ENCODE measurements at places on chromosomes 13 and 19.

- no peak for DNase-seq
Observed at GRCh38 chr19:58553799-58554493, 959 bp downstream of the CHMP2A start.

DNA sequence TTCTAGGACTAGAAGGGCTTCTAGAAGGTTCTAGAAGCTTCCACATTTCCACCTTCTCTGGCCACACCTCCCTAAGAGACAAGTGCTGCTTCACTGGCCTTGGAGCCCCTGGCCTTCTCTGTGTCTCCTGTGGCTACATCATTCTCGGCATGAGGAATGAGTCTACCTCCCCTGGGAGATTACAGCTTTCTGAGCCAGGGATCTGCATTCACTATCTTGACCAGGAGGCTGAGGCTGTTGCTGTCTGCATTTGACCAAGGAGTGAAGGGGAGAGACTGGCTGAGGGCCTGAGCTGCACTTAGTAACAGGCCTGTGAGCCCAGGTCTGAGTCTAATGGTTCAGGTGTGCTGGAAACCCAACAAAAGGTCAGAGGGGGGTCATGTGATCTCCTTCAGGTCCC is 5.3 kb downstream of the CPAMD8 start:
- DNase-seq: no peak

DNA sequence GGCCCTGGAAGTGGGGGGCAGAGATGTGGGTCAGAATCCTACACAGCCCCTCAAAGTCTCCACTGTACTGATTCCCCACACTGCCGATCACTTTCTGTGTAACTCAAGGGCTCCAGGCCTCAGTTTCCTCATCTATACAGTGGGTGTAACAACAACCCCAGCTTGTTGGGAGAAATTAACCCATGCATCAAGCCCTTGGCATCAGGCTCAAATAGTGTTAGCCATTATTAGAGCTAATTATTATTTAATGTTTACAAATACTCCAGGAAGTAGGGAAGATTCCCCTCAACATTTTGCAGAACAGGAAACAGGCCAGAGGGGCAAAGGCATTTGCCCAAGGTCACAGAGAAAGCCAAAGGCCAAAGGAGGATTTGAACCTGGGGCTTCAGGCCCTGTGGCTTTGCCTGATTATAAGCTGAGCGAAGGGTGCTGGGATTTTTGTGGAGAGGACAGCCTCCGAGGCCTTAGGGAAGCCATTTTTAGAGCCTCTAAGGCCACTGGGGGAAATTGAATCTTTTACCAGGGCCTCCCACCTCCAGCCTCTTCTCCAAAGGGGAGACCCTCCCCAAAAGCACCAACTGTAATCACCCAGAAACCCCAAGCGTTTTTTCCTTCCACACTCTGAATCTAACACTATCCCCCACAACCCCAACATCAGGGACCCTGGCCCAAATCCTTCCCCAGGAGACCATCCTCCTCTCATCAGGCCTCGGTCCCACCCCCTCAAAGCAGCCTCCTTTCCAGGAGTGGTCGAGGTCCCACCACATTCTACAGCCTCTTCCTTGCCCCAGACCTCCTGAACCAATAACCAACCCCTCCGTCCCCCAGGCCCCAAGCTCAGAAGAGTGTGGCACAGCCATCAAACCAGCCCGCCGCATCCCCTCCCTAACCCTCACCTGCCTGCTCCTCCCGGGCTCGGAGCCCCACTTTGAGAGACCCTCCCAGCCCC is 1.1 kb downstream of the FKBP8 start:
- no peak for DNase-seq

GRCh38 chr19:41699231-41699967 is 9.0 kb upstream of the CEACAM5 start:
- no peak for DNase-seq

GRCh38 chr13:112968910-112969691 is at the start of gene MCF2L:
MCF2L (plus strand) TSS chr13:112969214; CDS start chr13:112969380, 166 bp downstream.
- peak; percentile 86 for DNase-seq

DNA sequence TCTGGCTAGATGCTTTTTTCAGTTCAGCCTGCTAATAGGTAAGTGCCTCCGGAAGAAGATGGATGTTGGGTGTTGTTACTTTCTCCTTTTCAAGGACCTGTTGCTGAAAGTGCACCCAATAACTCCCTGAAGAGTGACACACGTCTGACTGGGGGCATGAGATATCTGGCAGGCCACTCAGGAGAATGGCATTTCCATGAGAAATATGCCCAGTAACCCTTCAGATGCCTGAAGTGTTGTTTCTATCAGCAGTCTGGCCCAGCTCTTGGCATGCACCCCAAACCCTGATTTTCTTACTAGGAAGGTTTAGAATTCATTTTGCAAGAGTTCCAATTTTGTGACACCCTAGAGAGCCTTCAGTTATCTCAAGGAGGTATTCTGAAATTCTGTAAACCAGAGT is 71.5 kb downstream of the ARHGAP35 start:
- no peak for DNase-seq

- no peak for DNase-seq
Observed at GRCh38 chr13:87671753-87672605, 808 bp downstream of the SLITRK5 start.

DNA sequence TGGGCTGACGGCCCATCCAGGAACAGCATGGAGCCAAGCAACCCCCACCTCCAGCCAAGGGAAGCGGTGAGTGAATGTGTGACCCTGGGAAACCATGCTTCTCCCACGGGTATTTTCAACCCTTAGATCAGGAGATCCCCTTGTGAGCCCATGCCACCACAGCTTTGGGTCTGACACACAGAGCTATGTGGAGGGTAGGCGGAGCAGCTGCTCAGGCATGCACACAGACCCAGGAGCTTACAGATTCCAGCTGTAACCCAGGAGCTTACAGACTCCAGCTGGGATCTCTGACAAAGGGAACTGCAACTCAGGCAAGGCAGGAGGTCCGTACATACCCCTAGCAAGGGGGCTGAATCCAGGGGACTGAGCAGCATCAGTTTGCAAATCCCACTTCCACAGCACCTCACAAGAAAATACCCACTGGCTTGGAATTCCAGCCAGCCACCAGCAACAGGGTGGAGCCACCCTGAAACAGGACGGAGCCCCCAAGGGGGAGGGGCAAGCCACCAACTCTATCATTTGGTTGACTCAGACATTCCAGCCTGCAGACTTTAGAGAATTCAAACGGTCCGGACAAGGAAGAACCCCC is 40.8 kb upstream of the RFXAP start:
- DNase-seq: no peak

- DNase-seq: peak; percentile 76
Observed at GRCh38 chr19:47391510-47392223, 27.7 kb downstream of the MEIS3 start.

DNA sequence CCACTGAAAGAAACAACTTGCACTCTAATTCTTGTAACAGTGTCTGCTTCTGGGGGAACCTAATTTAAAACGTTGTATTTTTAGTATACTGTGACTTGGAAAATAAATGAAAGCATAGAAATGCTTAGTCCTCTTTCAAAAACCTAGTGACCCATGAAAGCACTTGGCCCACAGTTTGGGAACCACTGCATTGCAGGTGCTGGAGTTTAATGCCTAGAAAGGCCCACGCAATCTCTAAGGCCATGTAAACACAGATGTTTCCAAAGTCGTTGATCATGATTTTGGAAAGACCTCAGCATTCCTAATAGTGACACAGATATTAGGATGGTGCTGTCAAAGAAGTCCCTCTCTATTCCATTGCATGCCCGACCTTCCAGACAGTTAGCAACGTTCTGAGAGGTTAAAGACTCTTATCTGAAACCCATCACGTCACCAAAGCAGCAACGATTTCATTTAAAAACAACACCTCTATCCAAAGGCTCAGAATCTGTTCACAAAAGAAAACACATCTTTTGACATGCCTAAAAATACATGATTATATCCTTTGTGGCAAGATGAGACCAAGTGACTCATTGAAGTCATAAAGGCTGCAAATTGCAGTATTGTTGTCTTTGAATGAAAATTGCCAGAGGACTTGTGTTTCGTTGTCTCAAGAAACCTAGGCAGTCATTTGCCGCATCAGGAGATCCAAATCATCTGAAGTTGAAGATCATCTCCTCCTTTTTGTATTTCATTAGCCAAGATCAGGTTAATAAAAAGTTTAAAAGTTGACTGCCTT is 328.0 kb upstream of the ZNF507 start:
- DNase-seq: no peak

- no peak for DNase-seq
Observed at GRCh38 chr13:42071672-42072419, 23.4 kb downstream of the DGKH start.

DNA sequence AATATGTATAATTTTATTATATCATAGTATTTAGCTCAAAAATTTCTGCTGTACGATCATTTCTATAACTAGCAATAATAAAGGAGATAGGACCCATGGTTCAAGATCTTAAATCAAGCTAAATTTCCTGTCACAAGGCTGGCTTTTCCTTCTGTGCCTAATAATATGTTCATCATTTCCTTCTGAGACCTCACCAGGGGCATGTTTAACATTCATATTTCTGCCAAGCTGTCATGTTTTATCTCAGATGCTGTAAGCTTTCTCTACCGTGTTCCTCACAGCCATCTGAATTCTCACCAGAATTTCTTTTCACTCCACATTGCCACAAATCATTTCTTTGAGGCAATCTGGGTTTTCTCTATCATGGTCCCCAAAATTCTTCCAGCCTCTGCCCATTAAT is 482.3 kb upstream of the SGCG start:
- no peak for DNase-seq

DNA sequence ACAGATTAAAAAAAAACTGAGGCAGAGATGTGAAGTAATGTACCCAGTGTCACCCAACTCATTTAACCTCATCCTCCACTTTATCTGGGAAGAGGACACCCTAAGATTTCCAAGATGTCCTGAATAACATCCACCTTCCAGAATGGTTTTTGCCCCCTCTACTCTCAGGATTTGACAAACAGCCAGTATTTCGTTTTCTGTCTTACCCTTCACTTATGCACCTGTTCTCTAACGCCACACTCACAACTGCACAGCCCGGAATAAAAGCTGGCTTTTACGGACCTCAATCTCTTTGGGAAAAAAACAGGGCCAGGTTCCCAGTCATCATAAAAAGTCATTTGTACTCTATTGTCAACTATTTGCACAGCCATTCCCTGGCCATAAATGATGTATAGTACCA is 21.2 kb upstream of the CEACAM6 start:
- DNase-seq: no peak

DNA sequence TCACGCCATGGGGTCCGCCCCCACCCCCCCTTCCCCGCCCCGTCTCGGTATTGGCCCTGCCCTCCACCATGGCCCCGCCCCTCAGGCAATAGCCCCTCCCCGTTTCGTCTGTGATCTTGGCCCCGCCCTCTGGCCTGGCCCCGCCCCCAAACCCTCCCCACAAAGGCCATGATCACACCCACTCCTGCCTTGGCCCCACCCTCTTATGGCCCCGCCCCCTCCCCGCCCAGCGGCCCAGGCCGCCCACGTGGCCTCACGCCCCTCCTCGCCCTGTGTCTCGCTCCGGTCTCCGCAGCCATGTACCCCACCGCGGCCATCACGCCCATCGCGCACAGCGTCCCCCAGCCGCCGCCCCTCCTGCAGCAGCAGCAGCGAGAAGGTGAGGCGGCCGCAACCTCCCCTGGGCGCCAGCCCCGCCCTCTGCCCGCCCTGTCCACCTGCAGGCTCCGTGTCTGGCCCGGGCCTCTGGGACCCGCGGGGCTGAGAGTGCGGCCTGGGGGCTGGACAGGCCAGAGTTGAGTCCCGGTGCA is 61.3 kb downstream of the CELF5 start:
- peak; percentile 14 for DNase-seq

- DNase-seq: peak; percentile 35
Observed at GRCh38 chr19:46745521-46746280, at the start of gene FKRP. FKRP (plus strand) TSS chr19:46746057; CDS start chr19:46755451, 9,394 bp downstream.

Measured in CD4-positive, alpha-beta T cell (primary cell).